ENCODE measurements at places on chromosomes 1 and 21.

- no peak for DNase-seq
These were observed 19.9 kb upstream of the PTCH2 start for GRCh38 chr1:44862829-44863401.

- no peak for DNase-seq
These were observed 54.0 kb upstream of the BEND5 start for GRCh38 chr1:48830715-48831114.

GRCh38 chr21:14955936-14956520, 108.8 kb downstream of the NRIP1 start:
- no peak for DNase-seq

DNA sequence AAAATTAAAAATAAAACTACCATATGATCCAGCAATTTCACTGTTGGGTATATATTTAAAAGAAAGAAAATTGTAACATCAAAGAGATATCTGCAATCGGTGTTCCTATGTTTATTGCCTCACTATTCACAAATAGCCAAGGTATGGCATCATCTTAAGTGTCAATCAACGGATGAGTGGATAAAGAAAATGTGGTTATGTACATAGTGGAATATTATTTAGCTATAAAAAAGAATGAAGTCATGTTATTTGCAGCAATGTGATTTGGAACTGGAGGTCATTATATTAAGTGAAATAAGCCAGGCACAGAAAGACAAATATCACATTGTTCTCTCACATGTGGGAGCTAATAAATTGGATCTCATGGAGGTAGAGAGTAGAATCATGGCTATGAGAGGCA, 76.3 kb downstream of the RD3 start:
- no peak for DNase-seq

DNA sequence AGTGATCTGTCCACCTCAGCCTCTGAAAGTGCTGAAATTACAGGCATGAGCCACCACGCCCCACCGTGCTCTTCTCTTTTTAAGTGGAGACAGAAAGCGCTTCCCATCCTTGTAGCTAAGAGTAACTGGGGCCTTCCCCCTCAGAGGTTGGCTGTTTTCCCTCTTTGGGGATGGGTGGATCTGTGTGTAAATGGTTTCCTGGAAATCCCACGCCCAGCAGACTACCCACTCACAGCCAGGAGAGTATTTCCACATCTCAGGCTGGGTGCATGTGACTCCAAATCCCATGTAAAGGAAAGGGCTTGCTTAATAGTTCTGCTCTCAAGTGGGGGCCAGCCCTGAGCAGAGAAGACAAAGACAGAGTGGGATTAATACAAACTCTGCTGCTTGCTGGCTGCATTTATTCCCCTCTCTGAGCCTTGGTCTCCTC, 19.6 kb upstream of the TCEA3 start:
- no peak for DNase-seq

DNA sequence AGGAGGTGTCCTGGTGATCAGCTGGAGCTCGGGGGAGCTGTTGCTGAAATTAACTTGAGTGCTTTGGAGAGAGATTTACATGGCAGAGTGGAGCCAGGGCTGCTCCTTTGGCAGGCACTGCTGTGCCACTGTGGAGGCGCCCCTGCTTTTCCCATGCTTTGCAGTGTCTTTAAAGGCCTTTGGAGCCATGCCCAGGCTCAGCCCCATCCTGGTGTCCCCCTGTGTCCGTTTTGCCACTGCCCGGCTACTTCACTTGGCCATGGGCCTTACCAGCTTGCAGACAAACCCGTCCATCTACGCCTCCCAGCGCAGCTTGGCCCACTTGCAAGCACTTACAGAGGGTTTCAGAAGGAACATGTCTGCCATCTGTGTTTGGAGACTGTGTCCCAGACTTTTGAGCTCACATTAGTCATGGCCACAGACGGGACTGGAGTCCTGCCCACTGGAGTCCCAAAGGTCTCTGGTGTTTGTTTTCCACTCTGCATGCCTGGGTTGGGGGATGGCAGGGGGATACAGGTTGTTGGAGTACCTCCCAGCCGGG, 18.2 kb upstream of the LAMTOR5 start:
- peak; percentile 41 for DNase-seq

DNA sequence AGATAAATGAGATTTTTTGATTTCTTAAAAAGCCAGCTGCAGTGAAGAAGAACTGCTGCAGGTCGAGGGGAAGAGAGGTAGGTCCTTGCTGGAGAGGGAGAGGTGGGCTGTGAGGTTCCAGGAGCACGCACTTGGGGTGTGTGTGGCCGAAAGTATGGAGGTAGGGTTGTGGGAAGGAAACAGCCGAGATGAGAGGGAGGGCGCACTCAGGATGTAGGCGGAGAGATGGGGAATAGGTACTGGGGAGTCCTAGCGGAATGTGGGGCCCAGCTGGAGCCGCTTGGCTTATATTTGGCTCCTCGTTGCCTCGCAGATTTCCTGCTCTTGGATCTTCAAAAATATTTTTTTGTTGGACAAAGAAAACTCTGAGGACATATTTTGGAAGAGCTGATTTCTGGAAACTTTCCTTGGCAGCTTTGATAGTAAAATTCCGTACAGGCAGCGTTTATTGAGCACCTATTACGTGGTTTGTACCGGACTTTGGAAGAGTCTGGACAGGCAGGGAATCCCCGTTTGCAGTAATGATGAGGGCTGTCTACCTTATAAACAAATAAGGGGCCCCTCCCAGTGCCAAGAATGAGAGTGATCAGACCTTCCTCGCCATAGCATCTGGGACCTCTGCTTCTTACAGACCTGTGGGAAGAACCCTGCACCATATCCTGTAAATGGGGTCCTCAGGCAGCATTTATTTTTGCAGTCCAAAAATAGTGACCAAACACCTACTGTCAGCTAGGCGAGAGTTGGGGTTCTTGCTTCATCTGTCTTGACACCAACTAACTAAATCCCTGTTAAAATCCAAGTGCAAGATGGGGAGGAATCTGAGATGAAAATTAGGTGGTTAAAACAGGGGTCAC, 1.5 kb downstream of the LRRC8D start:
- DNase-seq: no peak

DNA sequence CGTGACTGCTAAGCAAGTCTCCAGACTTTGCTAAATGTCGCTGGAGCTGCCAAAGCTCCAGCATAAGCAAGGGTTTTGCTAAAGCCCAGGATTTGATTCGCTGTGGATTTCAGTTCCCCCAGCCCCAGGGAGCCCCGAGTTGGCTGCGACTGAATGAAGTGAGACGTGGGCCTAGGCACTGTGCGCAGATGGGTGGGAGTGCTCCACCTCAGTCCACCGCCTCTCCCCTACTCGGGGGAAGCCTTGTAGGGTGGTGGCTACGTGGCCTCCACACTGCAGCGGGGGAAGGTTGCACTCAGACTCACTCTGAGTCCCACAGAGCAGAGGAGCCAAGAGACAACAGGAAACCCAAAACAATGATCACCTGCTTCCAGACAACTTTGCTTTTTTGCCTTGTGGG, 397.8 kb upstream of the VAMP3 start:
- DNase-seq: no peak

GRCh38 chr1:31866450-31867032, 50.7 kb upstream of the SPOCD1 start:
- no peak for DNase-seq

DNA sequence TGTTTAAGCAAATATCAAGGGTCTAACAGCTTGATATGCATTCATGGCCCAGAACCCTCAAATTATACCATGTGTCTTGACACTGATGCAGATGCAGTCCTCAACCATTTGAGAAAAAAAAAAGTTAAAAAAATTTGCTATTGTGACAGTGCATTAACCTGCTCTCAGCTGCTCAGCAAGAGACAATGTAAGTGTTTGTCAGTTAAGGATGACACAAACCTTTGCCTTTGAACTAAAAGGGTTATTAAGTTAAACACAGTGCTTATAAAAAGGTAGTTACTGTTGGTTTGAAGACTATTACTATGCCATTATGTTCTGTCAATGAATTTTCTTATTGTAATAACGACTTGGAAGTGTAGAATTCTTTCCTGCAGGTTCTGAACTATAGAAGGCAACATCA, 655.6 kb upstream of the NEGR1 start:
- no peak for DNase-seq

GRCh38 chr1:1836119-1836518, 54.8 kb downstream of the GNB1 start:
- DNase-seq: no peak

DNA sequence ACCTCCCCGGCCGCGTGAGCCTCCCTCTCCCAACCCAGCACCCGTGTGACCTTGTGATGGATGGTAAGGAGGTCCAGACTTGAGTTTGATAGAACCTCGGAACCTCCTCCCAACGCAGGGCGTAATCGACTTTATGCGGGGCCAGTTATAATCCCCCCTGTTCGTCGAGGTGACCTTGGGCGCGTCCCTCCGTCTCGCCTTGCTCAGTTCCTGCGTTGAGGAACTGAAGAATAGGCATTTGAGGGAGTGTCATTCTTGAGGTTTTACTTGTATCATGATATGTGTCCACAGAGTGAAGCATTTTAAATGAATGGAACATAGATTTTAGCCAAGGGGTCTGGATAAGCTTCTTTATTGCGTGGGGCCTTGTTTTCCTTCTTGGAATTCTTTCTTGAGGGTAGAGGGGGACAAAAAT, 433 bp downstream of the TIMM17A start:
- DNase-seq: no peak

GRCh38 chr1:228161362-228161761, 4.2 kb upstream of the IBA57 start:
- DNase-seq: no peak

GRCh38 chr1:168405906-168406549, 125.4 kb downstream of the TBX19 start:
- no peak for DNase-seq

GRCh38 chr1:245155272-245156040, 671 bp downstream of the KIF26B start:
- DNase-seq: no peak

DNA sequence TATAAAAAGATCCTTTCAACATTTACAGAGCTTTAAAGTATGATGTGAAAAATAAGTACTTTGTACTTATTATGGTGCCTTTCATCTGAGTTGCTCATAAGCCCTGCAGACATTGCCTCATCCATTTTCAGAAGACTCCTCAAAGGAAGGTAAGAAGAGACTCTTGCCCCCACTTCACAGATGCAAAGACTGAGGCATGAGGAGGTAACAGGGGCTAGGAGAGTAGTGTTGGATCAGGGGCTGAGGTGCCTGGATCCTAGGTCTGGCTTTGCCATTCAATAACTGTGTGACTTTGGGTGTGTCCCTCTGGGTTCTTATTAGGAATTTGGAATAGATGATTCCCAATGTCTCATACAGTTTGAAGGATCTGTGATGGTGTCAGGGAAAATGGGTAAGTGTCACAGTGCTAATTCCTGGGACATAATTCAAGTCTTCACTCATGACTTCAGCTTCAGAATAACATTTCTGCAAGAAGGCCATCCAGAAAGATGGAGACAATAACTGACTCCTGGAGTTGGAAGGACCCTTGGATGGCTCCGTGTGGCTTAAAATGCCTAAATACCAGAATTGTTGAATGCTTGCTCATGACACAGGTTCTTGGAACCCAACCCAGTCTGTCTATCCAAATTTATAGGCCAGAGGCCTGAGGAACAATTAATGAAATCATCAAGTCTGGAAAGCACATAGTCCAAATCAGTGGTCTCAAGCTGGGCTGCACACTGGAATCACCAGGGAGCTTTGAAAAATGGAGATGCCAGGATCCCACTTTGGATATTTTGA, 93.1 kb upstream of the RUNX1 start:
- no peak for DNase-seq

GRCh38 chr1:164308101-164308500, 250.9 kb upstream of the PBX1 start:
- no peak for DNase-seq

DNA sequence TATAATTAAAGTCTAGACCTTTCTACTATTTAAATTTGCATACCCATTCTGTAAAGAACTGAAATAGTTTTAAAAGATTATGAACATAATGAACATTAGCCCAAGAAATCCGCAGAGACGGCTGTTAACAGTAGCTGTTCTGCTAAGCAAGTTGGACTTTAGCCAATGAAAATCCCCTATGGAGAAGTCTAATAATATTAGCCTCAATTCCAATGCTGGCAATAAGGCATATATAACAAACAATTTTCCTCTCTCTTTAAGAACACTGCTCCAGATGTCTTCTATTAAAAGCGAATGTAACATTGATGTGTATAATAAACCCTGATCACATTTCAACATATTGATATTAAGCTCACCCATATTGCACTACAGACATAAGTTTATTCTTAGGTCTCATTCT, 221.3 kb upstream of the KCTD3 start:
- no peak for DNase-seq

GRCh38 chr1:10631811-10632593, 157.3 kb downstream of the PEX14 start:
- DNase-seq: no peak

DNA sequence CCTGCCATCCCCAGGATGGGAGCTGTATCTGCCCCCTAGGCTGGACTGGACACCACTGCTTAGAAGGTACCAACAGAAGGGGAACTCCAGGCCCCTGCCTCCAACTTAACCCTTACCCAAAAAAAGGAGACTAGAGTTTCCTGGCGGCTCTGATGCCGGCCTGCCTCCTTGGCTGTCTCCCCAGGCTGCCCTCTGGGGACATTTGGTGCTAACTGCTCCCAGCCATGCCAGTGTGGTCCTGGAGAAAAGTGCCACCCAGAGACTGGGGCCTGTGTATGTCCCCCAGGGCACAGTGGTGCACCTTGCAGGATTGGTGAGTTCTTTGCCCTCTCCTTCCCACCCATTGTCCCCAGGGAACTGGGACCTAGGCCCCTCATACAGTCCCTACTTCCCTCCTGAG, 8.1 kb upstream of the LRRC71 start:
- DNase-seq: no peak

- no peak for DNase-seq
These were observed 53.8 kb downstream of the LYPLAL1 start for GRCh38 chr1:219227360-219228057.

DNA sequence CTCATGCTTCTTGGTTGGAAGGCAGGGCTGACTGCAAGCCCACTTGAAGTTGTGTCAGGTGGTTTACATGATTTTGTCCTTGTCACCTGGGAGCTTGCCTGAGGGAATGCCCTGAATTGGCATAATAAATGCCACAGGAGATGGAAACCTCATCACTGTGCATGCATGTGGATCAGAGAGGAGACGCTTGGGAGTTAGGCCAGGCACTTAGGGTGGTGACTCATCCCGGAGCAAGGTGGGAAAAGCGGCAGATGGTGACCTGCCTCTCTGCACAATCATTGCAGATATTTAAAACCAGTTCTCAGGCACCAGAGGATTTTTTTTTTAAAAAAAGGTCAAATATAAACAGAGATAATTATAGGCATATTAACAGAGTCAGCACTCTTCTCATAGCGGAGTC, 202.2 kb upstream of the KIAA0040 start:
- no peak for DNase-seq

DNA sequence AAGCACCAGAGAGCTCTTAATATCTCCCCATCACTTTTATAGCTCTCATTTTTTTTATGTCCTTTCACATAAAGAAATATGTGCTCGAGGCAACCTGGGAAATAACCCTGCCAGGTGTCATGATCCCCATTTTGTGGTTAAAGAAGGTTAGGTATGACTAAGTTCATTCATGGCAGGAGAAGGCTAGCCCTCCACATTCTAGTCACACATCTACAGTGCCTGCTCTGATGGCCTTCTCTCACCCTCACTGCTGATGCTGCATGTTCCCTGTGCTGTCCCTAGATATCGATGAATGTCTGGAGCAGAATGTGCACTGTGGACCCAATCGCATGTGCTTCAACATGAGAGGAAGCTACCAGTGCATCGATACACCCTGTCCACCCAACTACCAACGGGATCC, 187.5 kb downstream of the TPR start:
- DNase-seq: no peak
